ENCODE measurements at places on chromosomes 3 and 15.
A peak's percentile ranks its signal among the peaks of the same experiment; 100 is the strongest.

DNA sequence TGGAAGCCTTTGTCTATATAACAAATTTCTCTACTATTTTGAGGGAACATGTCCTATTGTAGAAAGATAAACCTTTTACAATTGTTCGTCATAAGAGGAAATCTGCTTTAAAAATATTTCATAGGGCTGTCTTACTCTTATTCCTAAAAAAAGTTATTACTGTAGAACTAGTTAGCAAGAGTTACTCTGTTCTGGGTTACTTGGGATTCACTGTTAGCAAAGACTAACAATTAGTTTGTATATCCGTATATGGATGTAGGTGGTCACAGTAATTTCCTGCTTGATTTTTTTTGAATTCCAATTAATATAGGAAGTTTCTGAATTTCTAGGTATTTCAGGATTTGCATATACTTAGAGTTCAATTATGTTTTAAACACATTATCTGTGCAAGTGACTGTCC is 413.5 kb downstream of the RBMS3 start:
- DNase-seq: no peak

DNA sequence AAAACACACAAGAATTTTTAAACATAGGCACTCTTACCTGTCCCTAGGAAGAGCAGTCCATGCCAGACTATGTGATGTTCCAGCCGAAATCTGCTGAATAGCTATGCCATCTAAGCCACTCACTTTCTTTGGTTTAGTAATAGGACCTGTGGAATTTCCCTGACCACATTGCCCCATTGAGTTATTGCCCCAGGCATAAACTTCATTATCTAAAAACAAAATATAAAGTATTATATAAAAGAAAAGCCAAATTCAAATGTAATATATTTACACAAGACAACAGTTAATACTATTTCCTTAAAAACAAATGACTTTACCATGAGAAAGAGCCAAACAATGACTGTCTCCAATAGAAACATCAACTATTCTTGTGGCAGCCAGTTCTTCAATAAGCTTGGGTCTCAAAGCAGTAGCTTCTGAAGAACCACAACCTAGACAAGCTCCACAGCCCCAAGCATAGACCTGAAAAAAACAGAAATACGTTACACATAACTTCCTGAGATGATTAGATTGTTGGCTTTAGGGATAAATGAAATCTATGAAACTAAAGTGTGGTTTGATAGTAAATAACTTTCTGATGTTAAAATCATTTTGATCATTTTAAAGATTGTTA is 84.3 kb downstream of the HERC1 start:
- no peak for DNase-seq

DNA sequence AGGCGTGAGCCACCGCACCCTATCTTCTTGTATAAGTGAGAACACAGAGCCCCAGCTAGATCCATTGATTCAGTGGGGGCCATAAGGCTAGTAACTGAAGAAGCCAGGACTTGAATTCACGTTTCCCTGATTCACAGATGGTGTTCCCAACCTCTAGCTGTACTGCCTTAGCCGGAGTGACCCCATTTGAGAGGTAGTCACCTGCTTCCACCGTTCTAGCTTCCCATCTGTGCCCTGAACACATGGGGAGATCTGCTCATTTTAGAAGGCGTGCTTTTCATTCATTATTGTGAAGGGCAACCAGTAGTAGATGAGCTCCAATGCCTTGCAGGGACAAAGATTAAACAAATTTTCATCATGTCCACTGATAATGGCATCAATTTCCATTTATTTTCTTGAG is 365.7 kb upstream of the TPM1 start:
- no peak for DNase-seq

GRCh38 chr3:62073038-62073437 is 300.3 kb downstream of the FEZF2 start:
- no peak for DNase-seq

DNA sequence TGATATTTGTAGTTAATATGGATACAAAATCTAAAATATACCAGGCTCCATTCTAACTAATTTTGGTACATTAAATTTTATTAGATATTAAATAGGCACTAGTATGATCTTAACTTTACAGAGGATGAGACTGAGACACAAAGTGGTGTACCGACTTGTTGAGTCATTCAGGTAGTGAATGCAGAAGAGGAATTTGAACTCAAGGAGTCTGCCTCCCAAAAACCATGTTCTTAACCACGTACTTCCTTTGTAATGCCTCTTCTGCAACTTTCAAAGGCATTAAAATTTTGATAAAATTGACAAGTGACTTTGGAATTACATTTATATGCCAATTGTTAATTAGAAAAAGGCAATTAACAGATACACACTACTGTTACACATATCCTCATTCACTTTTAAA is 61.8 kb downstream of the ZBBX start:
- DNase-seq: no peak

- DNase-seq: no peak
Observed at GRCh38 chr3:51637144-51637940, 33.7 kb upstream of the TEX264 start.

GRCh38 chr15:88987934-88988671 is 74.9 kb upstream of the MFGE8 start:
- no peak for DNase-seq

DNA sequence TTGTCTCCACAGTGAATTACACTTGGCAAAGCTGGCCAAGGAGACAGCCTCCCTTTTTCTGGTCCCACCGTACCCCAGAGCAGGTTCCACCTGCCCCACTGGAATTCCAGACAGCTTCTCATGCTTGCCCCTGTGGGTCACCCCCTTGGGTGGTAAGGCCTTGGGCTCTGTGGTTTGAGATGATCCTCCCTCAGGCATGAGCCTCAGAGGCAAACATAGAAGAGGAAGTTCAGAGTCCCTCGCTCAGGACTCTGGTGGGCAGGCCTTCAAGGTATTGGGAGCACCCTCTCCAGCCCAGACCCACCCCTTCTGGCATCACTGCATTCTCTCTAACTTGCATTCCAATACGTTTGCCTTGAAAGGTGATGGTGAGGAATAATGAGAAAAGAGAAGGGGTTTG is 17.6 kb upstream of the UBA7 start:
- DNase-seq: no peak

GRCh38 chr15:71079208-71080044 is 35.8 kb upstream of the THSD4 start:
- no peak for DNase-seq

- DNase-seq: peak; percentile 5
Observed at GRCh38 chr3:39990532-39990931, 181.1 kb downstream of the MYRIP start.

DNA sequence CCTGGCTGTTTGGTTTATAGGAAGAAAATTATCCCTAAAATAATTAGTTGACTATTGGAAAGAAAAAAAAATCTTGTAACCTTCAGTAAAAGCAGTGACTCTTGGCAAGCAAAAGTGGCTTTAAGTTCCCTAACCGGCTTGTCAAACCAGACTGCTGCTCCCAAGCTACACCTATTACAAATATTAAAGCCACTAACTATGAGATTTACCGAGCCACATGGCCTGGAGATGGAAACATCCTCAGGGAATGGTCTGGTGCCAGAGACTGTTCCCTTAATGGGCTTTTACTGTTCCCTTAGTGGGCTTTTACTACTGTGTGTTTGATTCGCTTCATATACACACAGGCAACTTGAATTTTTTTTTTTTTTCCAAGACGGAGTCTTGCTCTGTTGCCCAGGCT is 35.9 kb upstream of the ZNF774 start:
- DNase-seq: no peak

GRCh38 chr15:88249220-88249619 is 7.3 kb downstream of the NTRK3 start:
- no peak for DNase-seq

DNA sequence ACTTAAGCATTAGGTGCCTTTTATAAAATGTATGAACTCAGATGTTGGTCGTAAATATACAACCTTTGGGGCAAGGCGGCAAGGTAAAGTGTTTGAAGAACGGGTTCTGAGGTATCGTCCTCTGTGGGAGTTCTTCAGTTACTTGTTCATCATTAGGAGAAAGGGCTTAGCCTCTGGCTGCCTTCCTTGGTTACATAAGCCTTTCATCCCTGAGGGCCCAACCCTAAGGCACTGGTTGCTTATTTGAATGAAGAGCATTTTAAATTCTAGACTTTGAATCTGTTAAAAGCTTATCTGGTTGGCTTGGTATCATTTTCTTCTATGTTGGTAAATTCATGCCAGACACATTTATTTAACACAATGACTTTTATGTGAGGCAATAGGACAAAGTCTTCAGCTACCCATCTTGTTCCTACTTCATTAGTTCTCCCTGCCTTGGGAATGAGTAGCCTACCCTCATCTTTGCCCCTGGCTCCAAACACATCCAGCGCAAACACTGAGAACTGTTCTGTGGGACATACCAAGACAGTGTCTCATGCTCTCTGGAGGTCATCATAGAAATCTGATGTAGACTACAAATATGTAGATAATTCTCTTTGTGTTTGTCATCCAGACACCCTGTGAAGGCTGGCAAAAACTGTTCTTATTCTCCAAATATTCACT is 12.4 kb upstream of the CCDC80 start:
- DNase-seq: no peak

DNA sequence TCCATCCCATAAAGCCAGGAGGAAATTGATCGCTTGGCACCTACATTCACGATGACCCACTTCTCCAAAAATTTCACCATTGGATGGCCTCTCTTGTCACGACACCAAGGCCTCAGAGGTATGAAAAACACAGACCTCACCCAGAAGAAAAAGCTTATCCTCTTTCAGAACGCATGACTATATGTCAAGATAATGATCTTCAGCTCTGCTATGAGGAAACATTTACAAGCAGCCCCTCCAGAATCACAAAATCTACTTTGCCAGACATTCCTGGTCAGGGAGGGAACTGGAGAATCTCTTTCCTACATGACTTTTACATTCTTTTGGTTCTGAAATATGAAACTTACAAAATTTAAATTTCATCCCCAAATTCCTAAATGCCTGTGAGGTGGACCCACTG is 122.7 kb downstream of the WNT5A start:
- DNase-seq: no peak

- no peak for DNase-seq
Observed at GRCh38 chr3:31041161-31041978, 146.9 kb upstream of the GADL1 start.
